ENCODE measurements at places on chromosomes 5 and 9. TPM values are rescaled to one million over a fixed set of nuclear protein-coding genes. Genes with fewer than 3 reads are reported as not detected.
A peak's percentile ranks its signal among the peaks of the same experiment; 100 is the strongest.

Gene CKMT2
- not detected for total RNA-seq

Gene TLX3
- total RNA-seq: not detected

Gene CYSRT1
- total RNA-seq: 0.67 TPM

Gene NEURL1B
- 5.3 TPM for total RNA-seq

Gene ROR2
- total RNA-seq: 5.9 TPM

Gene TMEFF1
- 2.2 TPM for total RNA-seq

DNA sequence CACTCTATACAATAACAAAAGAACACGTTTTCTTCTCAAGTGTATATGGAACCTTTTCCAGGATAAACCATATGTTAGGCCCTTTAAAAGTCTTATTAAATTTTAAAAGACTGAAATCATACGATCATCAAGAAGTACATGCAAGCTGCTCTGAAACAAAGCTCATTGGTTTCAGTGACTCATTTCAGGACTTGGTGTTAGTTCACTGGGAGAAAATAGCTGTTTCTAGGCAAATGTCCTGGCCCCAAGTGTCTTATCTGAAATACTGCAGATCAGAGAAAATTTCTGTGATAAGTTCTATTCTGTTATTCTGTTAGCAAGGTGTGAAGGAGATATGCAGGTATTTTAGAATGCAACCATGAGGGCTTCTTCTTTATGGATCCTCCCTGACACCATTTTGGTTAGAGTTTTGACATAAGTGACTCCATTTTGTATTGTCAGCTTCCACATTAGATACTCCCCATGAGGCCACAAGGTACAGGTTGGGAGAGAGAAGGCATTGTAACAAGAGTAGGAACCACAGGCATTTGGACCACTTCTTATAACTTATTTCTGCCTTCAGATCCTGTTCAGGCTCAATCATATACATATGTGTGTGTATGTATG is 7.5 kb upstream of the CCDC180 start:
- H3K27me3 ChIP-seq: no peaks in the 10 kb centered on the region
- DNase-seq: no peak
- H3K36me3 ChIP-seq: no peaks in the 10 kb centered on the region
- H3K4me1 ChIP-seq: no peaks in the 10 kb centered on the region
- H3K4me3 ChIP-seq: no peak overlapping the region

DNA sequence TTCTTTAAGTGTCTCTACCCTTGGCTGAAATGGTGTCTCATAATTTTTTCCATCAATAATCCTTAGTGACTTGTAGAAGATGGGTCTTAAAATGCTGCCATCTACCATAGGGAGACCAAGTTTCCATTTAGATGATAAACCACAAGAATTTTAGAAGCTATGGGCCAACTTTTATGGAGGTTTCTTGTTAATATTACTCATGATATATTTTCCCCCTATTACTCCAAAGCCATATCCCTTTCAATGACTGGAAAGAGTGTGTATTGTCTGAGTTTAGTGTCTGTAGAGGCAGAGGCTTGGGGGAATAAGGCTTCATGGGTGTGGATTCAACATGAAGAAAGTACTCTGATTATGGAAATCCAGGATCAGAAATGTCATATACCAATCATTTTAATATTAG is 507.3 kb upstream of the TNC start:
- no peaks in the 10 kb centered on the region for H3K36me3 ChIP-seq
- H3K4me3 ChIP-seq: no peak overlapping the region
- DNase-seq: no peak
- H3K27ac ChIP-seq: no peak overlapping the region
- no peaks in the 10 kb centered on the region for H3K4me1 ChIP-seq
- no peaks in the 10 kb centered on the region for H3K27me3 ChIP-seq

- H3K27ac ChIP-seq: no peak overlapping the region
- no peak for DNase-seq
- peaks cover 24% of the 10 kb centered on the region for H3K27me3 ChIP-seq
- H3K36me3 ChIP-seq: no peaks in the 10 kb centered on the region
Measured at GRCh38 chr5:137599457-137599856, 100.3 kb upstream of the SPOCK1 start.

DNA sequence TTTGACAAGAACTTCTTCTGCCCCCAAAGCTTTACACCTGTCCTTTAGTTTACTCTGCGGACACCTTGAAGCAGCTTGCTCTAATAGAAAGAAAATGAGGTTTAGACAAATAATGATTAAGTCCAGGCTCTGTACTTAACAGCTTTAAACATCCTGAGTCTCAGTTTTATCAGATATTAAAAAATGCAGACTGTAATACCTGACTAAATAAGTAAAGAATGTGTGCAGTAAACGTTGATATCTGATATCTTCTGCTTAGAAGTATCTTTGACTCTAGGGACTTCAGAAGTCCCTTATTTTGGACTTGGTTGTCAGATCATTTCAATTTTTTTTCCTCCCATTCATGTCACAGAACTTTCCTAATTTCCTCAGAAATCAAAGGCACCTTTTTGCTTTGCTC is 1060.4 kb downstream of the CDH12 start:
- H3K4me1 ChIP-seq: no peaks in the 10 kb centered on the region
- no peak for DNase-seq
- H3K4me3 ChIP-seq: no peak overlapping the region
- no peaks in the 10 kb centered on the region for H3K27me3 ChIP-seq
- H3K36me3 ChIP-seq: no peaks in the 10 kb centered on the region

- no peaks in the 10 kb centered on the region for H3K4me1 ChIP-seq
- H3K27me3 ChIP-seq: no peaks in the 10 kb centered on the region
- H3K36me3 ChIP-seq: no peaks in the 10 kb centered on the region
- H3K27ac ChIP-seq: no peak overlapping the region
Measured at GRCh38 chr5:82521431-82522051, 243.4 kb upstream of the RPS23 start.

DNA sequence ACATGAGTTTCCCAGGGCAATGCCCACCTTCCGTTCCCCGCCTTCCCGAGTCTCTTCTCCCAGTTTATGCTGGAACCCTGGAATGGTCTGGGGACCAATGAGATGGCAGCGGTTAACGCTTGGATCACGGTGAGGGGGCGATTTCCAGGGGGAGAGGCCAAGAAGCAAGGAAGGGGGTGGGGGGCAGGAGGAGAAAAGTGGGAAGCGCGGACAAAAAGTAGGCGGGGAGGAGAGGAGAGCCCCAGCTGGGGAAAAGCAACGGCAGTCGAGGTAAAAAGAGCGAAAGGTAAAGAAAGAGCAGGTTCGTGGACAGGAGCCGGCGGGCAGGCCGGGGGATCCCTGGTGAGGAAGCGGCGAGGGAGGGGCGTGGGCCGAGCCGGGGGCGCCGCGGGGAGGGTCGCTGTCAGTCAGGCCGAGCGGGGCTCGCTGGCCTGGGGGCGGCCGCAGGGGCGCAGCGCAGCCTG is 508 bp upstream of the SNCAIP start:
- H3K36me3 ChIP-seq: no peaks in the 10 kb centered on the region
- no peak for DNase-seq
- peak overlapping the region; percentile 23 for H3K4me3 ChIP-seq
- H3K4me1 ChIP-seq: peaks cover 7% of the 10 kb centered on the region
- H3K27ac ChIP-seq: no peak overlapping the region

DNA sequence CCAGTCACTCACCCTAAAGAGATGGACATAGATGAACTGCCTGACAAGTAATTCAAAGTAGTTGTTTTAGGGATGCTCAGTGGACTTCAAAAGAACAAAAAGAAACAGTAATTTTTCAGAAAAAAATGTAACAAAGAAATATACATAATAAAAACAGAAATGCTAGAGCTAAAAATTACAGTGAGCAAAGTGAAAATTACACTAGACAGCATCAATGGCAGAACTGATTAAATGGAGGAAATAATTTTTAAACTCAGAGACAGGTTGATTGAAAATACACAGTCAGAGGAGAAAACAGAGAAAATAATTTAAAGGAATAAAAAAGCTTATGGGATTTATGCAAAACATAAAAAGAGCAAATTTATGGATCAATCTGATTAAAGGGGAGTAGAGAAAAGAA is 1968.4 kb downstream of the EFNA5 start:
- no peak overlapping the region for H3K27ac ChIP-seq
- no peaks in the 10 kb centered on the region for H3K27me3 ChIP-seq
- H3K36me3 ChIP-seq: no peaks in the 10 kb centered on the region
- DNase-seq: no peak

GRCh38 chr5:158943569-158943968 is 156.1 kb downstream of the EBF1 start:
- DNase-seq: no peak
- H3K4me3 ChIP-seq: no peak overlapping the region

- no peak overlapping the region for H3K27ac ChIP-seq
- DNase-seq: no peak
- no peaks in the 10 kb centered on the region for H3K4me1 ChIP-seq
Measured at GRCh38 chr9:93297659-93298497, 113.9 kb downstream of the WNK2 start.

- H3K4me1 ChIP-seq: no peaks in the 10 kb centered on the region
- no peak overlapping the region for H3K27ac ChIP-seq
- H3K4me3 ChIP-seq: no peak overlapping the region
Measured at GRCh38 chr9:87065981-87066380, 118.7 kb upstream of the GAS1 start.

DNA sequence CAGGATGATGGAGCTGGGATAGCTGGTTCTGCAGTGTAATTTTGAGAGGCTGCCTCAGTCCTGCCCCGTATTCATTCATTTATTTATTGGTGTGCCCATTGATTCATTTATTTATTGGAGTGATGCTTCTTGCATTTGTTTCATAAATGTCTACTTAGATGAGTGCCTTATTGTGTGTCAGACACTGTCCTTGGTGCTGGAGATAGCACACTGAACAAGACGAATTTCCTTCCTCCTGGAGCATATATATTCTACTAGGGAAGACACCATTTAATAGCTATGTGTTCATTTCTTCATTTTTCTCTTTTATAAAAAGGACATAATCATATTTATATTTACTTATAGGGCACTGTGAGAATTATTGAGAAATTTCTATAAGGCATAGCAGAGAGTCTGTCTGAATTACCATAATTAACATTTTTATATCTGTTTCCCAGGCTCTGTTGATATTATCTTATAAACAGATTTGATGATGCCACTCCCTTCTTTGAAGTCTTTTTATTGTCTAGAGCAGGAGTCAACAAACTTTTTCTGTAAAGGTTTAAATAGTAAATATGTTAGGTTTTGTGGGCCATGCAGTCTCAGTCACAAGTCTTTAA is 433.9 kb upstream of the ZNF608 start:
- H3K4me3 ChIP-seq: no peak overlapping the region
- peaks cover 8% of the 10 kb centered on the region for H3K4me1 ChIP-seq
- H3K27me3 ChIP-seq: no peaks in the 10 kb centered on the region
- peak overlapping the region; percentile 48 for H3K27ac ChIP-seq
- no peak for DNase-seq
- H3K36me3 ChIP-seq: no peaks in the 10 kb centered on the region

- H3K36me3 ChIP-seq: no peaks in the 10 kb centered on the region
- no peaks in the 10 kb centered on the region for H3K4me1 ChIP-seq
- H3K27me3 ChIP-seq: no peaks in the 10 kb centered on the region
- DNase-seq: no peak
- H3K4me3 ChIP-seq: no peak overlapping the region
Measured at GRCh38 chr5:156680831-156681230, 169.3 kb upstream of the PPP1R2B start.

DNA sequence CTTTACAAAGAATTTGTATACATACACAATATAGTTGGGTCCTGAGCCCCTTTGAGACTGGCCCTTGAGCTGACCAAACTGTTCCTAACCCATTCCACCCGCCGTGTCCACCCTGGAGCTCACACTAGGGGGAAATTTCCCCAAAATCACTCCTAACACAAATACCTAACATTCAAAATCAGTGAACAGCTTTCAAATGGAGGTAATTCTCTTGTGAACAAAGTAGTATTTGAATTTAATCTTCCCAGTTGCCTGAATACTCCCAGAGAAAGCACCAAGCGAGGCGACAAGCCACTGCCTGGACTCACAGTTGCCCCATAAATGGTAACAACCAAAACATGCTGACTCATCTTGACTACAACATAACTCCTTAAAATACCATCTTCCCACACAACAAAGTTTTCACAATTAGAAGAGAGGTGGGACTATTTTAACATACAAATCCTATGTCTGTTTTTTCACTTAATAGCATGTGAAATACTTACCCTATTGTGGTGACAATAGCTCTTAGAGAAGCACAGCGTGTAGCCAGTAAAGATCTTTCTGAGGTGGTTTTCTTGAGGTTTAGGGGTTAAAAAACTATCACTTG is 31.7 kb upstream of the SCAMP1 start:
- no peaks in the 10 kb centered on the region for H3K36me3 ChIP-seq
- no peaks in the 10 kb centered on the region for H3K4me1 ChIP-seq
- H3K4me3 ChIP-seq: no peak overlapping the region
- DNase-seq: no peak
- no peaks in the 10 kb centered on the region for H3K27me3 ChIP-seq

DNA sequence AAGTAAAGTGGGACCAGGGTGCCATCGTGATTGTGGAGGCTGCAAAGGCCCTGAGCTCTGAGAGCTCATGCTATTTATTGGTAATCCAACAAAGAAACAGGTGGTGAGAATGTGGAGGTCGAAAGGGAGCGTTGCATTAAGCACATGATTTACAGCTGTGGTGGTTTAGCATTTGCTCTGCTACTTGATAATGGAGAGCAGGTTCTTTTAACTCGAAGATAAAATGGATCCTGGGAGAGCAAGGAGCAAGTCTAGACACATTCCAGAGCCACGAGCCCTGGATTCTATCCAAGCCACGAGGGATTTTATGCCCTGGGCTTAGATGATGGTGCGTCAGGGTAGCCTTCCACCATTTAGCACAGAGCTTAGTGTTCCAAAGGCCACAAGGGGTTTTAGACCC is 1710.1 kb upstream of the CDH9 start:
- no peaks in the 10 kb centered on the region for H3K27me3 ChIP-seq
- DNase-seq: no peak
- H3K4me1 ChIP-seq: no peaks in the 10 kb centered on the region
- no peak overlapping the region for H3K27ac ChIP-seq

DNA sequence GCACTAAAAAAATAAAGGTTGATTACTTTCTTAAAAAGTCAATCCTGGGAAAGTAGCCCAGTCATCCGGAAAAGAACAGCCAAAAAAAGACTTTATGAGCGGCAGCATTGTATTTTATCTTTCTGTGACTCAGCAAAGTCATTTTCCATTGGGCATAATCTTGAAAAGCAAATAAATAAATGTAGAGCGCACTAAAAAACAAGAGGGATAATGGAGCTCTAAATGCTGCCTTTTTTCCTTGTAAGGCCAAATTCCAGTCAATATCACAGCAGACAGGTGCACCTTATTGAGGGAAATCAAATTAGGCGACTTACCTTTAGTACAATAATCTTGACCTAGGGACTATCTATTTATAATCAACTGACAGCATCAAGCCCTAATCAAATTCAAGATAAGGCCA is 266.8 kb downstream of the MTRR start:
- DNase-seq: no peak
- H3K4me1 ChIP-seq: no peaks in the 10 kb centered on the region
- no peaks in the 10 kb centered on the region for H3K36me3 ChIP-seq
- no peak overlapping the region for H3K27ac ChIP-seq
- no peak overlapping the region for H3K4me3 ChIP-seq
- no peaks in the 10 kb centered on the region for H3K27me3 ChIP-seq

- H3K27ac ChIP-seq: no peak overlapping the region
- H3K27me3 ChIP-seq: no peaks in the 10 kb centered on the region
- no peak overlapping the region for H3K4me3 ChIP-seq
- no peak for DNase-seq
- H3K4me1 ChIP-seq: no peaks in the 10 kb centered on the region
- H3K36me3 ChIP-seq: no peaks in the 10 kb centered on the region
Measured at GRCh38 chr5:44486591-44486990, 97.4 kb upstream of the FGF10 start.

- H3K27ac ChIP-seq: no peak overlapping the region
- no peaks in the 10 kb centered on the region for H3K36me3 ChIP-seq
- H3K4me3 ChIP-seq: no peak overlapping the region
- no peaks in the 10 kb centered on the region for H3K4me1 ChIP-seq
Measured at GRCh38 chr9:97710356-97711222, 13.4 kb upstream of the XPA start.
